Psoas muscle (tissue), 8 donors: ENCODE measurements at places on chromosomes 12 and 14. TPM values are rescaled to one million over a fixed set of nuclear protein-coding genes. Genes with fewer than 3 reads are reported as not detected.

- DNase-seq: no peak
Observed at GRCh38 chr12:93348575-93349435, 28.9 kb upstream of the NUDT4 start.

DNA sequence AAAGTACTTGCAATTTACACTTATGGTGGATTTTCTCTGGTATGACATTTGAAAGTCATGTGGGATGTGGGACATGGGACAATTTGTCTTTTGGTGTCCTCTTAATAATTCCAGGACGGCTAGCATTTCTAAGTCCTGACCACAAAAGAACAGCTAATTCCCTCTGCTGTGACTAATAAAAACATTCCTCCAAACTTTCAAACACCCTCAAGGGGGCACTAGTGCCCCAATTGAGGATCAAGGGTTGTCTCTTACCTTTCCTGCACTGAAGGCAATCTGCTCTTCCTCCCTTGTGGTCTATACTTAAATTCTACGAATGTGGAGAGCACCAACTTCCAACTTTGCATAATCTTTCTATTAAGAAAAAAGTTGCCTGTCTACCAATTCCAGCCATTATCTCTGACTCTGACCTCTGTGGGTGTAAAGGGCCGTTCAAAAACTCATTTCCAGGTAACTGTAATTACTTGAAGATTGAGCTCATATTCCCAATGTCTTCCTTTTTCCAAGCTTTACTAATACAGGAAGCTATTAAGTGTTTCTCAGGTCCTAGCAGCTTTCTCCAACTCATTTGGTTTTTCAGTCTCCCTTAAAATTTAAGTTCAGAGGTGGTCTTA lies 210.2 kb downstream of the PTPRO start:
- DNase-seq: no peak

GRCh38 chr12:81518638-81519037 lies 240.5 kb downstream of the PPFIA2 start:
- DNase-seq: no peak

GRCh38 chr12:41100572-41100971 lies 87.5 kb upstream of the PDZRN4 start:
- no peak for DNase-seq

DNA sequence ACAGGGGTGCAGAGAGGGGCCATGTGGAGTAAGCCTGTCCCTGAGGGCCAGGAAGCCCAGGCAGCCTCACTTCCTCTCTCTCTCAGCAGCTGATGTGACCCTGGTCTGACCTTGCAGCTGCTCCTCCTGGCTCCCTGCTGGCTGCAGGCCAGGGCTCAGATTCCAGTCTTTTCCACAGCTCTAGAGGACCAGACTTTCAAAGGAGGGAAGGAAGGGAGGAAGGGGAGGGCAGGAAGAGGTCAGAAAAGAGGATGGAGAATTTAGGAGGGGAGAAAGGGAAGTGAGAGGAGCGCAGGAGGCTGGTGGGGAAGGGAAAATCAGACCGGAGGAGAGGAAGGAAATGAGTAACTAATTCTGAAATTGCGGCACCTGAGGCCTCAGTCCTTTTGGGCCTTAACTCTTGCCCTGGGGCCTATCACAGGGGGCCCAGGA lies 40.9 kb upstream of the VASH1 start:
- peak; percentile 92 for DNase-seq

DNA sequence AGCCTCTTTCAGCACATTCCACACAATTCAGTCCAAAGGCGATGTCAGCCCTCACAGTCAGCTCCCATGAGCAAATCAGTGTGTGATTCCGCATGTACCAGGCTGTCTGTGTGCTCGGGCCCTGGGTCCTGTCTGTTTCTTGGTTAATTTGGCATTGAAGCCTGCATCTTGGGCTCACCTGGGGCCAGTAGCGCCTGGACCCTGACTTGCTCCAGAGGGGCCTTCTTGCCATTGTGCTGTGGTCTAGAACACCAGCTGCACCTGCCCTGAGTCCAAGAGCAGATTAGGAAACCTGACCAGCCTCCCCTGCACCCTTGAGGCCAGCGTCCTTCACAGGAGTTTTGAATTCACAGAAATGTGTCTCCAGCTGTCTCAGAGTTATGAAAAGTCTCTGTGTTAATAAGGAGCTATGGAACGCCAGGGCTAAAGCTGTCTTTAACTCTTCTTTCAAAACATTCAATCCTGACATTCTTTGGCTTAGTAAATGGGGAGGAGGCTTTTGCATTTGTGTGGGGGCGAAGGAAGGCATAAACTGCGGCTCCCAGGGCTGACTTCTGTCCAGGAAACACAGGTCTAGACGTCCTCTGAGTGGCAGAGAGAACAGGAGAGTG lies 102.2 kb downstream of the ARF6 start:
- no peak for DNase-seq

Gene CLEC6A
- total RNA-seq: not detected

Gene SERPINA9
- total RNA-seq: not detected

Gene MANSC4
- not detected for total RNA-seq

Gene FIGNL2
- 0.20 TPM for total RNA-seq

Gene RHOF
- total RNA-seq: 4.0 TPM

Gene BCAT1
- 3.7 TPM for total RNA-seq
